Omental fat pad (tissue), 4 donors: ENCODE measurements at places on chromosomes 13 and 19. TPM values are rescaled to one million over a fixed set of nuclear protein-coding genes. Genes with fewer than 3 reads are reported as not detected.

Gene ICAM5
- 0.31 TPM for total RNA-seq

Gene RASGRP4
- total RNA-seq, result 27.6 TPM

Gene HCN2
- not detected for total RNA-seq

Gene CNN2
- total RNA-seq, result 53.5 TPM

Gene WDR87
- not detected for total RNA-seq

Gene IQCN
- total RNA-seq, result 2.9 TPM

Gene MCEMP1
- total RNA-seq, result 4.0 TPM

Gene TOMM40
- 41.6 TPM for total RNA-seq

Gene SHD
- not detected for total RNA-seq

Gene ZFP36
- total RNA-seq, result 575 TPM

Gene SEMA6B
- 11.6 TPM for total RNA-seq

Gene PGLYRP1
- total RNA-seq, result not detected

Gene ZNF580
- total RNA-seq, result 20.5 TPM

Gene ACP5
- 27.5 TPM for total RNA-seq

Gene ZNF471
- total RNA-seq, result 5.4 TPM

Gene CADM4
- total RNA-seq, result 0.79 TPM

Gene THSD1
- 2.8 TPM for total RNA-seq

Gene SLC8A2
- total RNA-seq, result 1.4 TPM

Gene CACNG7
- total RNA-seq, result not detected

Gene ZNF44
- total RNA-seq, result 6.6 TPM

Gene ZNF714
- 2.1 TPM for total RNA-seq

Gene ZNF8
- total RNA-seq, result 5.0 TPM

Gene ZNF66
- total RNA-seq, result 6.6 TPM

Gene FBXO27
- 8.0 TPM for total RNA-seq

Gene SDHAF1
- total RNA-seq, result 30.3 TPM

Gene MED29
- total RNA-seq, result 35.8 TPM

Gene URAD
- not detected for total RNA-seq

Gene CGB3
- not detected for total RNA-seq

Gene CD177
- total RNA-seq, result 0.72 TPM
